ENCODE measurements at places on chromosomes 12 and 14. TPM values are rescaled to one million over a fixed set of nuclear protein-coding genes. Genes with fewer than 3 reads are reported as not detected.

Gene CACNA1C
- total RNA-seq = 0.07 TPM

DNA sequence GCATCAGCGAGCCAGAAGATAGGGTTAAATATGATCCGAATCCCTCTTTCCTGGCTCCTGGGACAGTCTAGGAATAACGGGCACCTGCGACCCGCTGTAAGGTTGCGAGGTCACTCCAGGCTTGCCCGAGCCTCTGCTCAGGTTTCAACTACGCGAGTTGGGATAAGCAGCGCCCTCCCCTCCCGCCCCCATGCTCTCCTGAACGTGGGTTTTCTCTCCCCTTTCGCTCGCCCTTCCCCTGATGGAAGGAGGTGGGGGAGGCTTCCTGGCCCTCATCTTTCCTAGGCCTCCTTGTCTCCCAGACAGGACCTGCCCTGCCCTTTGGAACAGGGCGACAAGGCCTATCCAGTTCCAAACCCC lies 753 bp upstream of the ATP5MC2 start:
- DNase-seq = peak; percentile 73

DNA sequence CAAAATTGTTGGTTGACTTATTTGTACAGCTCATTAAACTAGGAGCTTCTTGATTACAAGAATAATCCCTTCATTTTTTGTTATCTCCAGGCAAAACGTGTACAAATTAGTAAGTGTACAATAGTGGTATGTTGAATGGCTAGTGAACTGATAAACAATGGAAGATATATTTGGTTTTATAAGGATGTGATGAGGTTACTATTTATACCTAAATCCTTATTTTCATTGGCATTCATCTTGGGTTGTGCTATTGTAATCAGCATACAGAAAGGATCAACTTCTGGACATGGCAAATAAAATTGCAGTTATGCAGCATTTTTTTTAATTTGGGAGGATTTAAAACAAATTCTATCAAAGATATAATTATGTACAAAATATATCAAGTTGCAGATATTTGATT lies 199.4 kb upstream of the GZMB start:
- DNase-seq = no peak

GRCh38 chr12:25745281-25745680 lies 192.2 kb upstream of the LMNTD1 start:
- DNase-seq = no peak

Gene ISCA2
- 20.8 TPM for total RNA-seq
